ENCODE measurements at places on chromosomes 2 and 18. TPM values are rescaled to one million over a fixed set of nuclear protein-coding genes. Genes with fewer than 3 reads are reported as not detected.
A peak's percentile ranks its signal among the peaks of the same experiment; 100 is the strongest.

GALNT13 gene
- not detected for total RNA-seq

ASIC4 gene
- 0.22 TPM for total RNA-seq

GRCh38 chr2:55887901-55888624 lies 35.5 kb downstream of the EFEMP1 start:
- no peak for DNase-seq
- H3K27ac ChIP-seq = no peak overlapping the region
- H3K4me3 ChIP-seq = no peak overlapping the region
- H3K36me3 ChIP-seq = no peaks in the 10 kb centered on the region
- no peaks in the 10 kb centered on the region for H3K4me1 ChIP-seq

DNA sequence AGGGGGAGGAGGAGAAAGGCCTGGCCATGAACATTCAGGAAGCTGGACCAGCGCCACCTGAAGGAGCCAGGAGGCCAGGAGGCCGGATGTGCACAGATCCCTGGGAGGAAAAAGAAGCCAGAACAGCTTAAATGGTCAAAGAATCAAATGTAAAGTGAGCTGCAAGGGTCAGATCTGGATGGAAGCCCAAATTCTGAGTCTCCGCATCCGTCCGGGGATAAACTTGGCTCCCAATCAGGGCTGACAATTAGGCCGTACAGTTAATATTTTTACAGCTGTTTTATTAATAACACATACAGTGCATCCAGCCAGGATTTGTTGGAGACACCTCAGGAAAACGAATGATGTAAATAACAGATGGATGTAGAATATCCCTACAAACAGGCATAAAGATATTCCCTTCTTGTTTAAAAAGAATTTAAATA lies 495.1 kb upstream of the TCF4 start:
- no peak for DNase-seq
- H3K27ac ChIP-seq = no peak overlapping the region
- H3K4me1 ChIP-seq = no peaks in the 10 kb centered on the region

GRCh38 chr2:46268196-46268595 lies 29.0 kb upstream of the EPAS1 start:
- H3K36me3 ChIP-seq = no peaks in the 10 kb centered on the region
- H3K27ac ChIP-seq = no peak overlapping the region
- H3K4me1 ChIP-seq = no peaks in the 10 kb centered on the region
- DNase-seq = no peak

DNA sequence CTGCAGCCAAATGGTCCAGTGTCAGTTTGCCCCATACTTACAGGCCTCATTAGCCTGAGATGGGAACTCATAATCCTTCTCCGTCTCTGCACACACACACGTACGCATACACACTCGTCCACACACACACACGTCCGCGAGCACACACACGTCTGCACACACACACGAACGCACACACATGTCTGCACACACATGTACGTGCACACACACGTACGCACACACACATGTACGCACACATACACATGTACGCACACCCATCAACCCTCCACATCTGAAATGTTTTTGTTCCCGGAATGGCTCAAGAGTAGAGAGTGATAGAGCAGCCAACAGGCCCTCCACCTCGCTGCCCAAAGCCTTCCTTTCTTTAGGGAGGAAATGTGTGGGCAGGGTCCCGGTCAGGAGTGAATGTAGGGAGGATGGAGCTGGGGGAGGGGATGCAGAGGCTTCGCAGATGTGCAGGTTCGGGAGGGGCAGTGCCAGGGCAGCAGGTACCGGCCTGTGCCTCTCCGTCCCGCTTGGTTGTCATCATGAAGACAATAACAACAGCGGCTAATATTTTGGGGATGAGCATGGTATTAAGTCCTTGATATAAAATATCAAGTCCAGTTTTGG lies 52.7 kb downstream of the PTGR3 start:
- no peak overlapping the region for H3K4me3 ChIP-seq
- no peaks in the 10 kb centered on the region for H3K36me3 ChIP-seq
- DNase-seq = no peak
- no peak overlapping the region for H3K27ac ChIP-seq

DNA sequence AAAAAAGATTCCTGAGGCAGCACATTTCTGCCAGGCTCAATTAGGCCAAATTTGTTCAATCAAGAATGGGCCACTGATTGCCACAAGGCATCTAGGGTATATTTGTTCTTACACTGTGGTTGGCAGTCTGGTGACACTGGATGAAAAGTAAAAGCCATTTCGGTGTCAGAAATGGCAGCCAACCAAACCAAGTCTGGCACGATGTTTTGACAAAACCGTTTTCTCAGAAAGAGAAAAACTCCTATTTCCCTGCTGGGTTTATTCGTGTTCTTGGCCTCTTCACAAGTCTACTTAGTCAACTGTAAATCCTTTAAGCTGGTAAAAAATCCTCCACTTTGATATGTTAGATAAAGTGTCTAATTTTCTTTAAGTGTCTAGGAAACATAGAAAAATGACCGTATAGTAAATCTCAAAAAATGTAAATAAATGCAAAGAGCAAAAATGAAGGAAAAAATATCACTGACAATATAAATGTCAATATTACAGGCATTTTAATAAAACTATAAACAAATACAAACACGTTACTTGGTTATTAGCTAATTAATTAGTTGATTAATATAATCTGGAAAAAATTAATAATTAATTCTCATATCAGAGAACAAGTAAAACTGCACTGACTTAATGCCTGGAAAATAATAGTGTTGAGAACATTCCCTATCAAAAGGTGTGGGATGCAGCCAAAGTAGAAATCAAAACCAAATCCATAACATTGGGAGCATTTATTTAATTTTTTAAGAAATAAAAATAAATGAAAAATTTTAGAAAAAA lies 182.0 kb upstream of the ZNF804A start:
- no peaks in the 10 kb centered on the region for H3K4me1 ChIP-seq
- no peak overlapping the region for H3K27ac ChIP-seq
- no peak overlapping the region for H3K4me3 ChIP-seq

DNA sequence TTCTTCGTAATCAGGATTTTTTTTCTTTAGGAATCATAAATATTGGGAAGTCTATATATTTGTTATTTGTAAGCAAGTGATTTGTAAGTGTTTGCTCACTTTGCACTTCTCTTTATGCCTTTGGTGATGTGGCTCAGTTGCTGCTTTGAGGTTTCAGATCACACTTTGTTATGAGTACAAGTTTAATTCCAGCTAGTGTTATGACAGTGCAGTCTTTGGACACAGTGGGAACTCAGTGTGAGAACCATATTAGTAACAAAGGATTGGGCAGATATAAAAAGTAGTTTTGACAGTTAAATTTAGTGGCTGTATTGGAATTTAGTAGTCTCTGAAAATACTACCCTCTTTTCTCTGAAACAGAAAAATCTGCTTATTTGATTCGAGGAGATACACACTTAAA lies 67.7 kb downstream of the ABI2 start:
- no peak overlapping the region for H3K27ac ChIP-seq
- no peak overlapping the region for H3K4me3 ChIP-seq
- peaks cover 7% of the 10 kb centered on the region for H3K36me3 ChIP-seq
- DNase-seq = no peak

- no peak for DNase-seq
- H3K27ac ChIP-seq = no peak overlapping the region
- no peaks in the 10 kb centered on the region for H3K36me3 ChIP-seq
- H3K4me1 ChIP-seq = no peaks in the 10 kb centered on the region
- no peaks in the 10 kb centered on the region for H3K27me3 ChIP-seq
- no peak overlapping the region for H3K4me3 ChIP-seq
Observed at GRCh38 chr2:20103530-20103929, 52.1 kb upstream of the LAPTM4A start.

DNA sequence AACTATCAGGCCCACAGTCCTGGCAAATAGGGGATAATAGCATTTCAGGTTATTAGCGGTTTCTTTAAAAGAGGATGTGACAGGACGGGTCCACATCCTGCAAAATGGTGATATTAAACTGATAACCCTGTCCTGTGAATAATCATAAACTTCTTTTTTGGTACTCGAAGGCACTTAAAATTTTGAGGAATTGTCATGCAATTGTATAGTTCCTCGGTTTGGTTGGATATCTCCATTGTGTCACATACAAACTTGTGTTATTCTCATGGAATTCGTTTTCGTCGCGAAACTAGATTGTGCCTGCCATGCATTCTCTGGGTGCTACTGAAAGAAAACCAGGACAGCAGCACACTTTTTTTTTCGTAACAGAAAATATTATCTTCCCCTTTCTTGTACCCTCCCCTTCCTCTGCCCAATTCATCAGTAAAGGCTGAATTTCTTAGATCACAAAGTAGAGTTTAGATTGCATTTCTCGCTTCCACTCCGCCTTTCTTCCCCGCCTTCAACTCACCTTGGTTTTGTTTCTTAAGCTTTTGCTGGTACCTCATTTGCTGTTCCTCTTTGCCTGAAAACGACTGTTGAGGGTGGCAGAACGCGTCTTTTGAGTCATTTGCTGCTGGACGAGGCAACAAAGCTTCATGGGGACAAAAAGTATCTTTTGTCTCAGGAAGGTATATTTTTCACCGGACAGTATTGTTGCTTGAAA lies 1.3 kb downstream of the CERS6 start:
- no peak overlapping the region for H3K27ac ChIP-seq
- H3K27me3 ChIP-seq = no peaks in the 10 kb centered on the region
- DNase-seq = peak; percentile 10
- H3K36me3 ChIP-seq = no peaks in the 10 kb centered on the region
- peak overlapping the region; percentile 61 for H3K4me3 ChIP-seq

GRCh38 chr18:41858761-41859555 lies 96.1 kb upstream of the PIK3C3 start:
- DNase-seq = no peak
- H3K27me3 ChIP-seq = no peaks in the 10 kb centered on the region
- no peaks in the 10 kb centered on the region for H3K36me3 ChIP-seq
- H3K4me3 ChIP-seq = no peak overlapping the region
- H3K27ac ChIP-seq = no peak overlapping the region

DNA sequence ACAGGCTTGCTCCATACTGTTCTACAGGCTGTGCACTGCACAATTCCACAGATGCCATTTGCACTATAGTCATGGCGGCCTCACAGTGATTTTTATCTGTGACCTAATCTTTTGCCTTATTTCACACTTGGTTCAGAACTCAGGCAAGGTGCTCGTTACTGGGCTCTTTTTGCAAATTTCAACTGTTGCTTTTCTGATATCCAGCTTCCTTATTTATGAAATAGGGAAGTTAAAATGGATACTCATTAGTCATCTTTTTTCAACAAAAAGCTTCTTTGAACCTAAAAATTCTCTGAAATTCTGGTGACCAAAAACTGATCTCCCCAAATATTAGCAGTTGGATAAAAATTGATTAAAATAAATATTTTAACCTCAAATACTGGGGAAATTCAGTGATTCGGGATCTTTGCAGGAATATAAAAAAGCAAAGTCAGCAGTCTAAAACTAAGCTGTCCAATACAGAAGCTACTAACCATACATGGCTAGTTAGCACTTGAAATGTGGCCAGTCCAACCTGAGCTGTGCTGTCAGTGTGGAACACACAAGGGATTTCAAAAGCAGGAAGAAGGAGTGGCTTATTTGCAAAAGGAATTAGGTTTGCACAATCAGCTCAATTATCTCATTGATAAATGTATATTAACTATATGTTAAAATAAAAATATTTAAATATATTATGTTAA lies 134.4 kb downstream of the COL4A4 start:
- H3K36me3 ChIP-seq = no peaks in the 10 kb centered on the region
- no peak overlapping the region for H3K4me3 ChIP-seq
- no peak for DNase-seq
- H3K27ac ChIP-seq = no peak overlapping the region
- H3K4me1 ChIP-seq = no peaks in the 10 kb centered on the region

DNA sequence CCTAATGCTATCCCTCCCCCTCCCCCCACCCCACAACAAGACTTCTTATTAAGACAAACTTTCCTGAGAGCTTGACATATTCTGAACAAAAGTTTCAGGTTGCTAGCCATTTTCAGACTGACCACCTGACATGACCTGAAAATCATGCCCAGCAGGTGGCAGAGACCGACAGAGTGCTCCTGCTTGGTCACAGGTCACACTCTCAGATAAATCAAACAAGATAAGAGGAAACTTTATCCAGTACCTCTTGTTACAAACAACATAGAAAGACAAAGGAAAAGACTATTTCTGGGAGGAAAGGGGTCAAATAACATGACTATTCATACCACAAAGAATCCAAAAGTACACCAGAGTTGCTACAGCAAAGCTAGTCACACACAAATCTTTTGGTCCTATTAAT lies 107.4 kb downstream of the TMEM200C start:
- DNase-seq = no peak
- H3K36me3 ChIP-seq = no peaks in the 10 kb centered on the region

DNA sequence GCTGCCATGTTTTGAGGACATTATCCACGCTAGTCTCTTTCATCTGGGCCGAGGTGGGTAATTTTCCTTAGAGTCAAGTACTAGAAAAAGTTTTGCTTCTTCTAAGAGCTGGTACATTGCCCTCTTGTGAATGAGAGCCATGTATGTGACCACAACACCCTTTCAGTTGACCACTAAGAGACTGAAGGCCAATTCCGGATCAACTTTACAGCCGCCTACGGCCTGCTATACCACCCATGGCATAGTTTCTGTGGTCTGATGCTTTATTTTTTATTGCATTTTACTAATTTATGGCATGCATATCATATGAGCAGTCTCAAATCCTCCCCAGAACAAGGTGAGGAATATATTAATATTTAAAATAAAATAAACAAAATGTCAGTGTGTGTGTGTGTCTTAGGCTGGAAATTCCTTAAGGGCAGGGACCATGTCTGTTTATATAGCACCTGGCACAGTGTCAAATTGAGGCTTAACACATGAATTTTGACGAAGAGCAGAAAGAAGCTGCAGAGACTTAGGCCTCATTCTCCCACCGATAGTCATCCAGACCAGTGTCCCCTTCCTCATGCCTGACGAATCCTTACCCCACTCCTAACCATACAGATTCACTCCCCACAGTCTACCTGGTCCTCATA lies 35.4 kb downstream of the PSD4 start:
- no peak for DNase-seq
- H3K27ac ChIP-seq = no peak overlapping the region
- H3K4me3 ChIP-seq = no peak overlapping the region

DNA sequence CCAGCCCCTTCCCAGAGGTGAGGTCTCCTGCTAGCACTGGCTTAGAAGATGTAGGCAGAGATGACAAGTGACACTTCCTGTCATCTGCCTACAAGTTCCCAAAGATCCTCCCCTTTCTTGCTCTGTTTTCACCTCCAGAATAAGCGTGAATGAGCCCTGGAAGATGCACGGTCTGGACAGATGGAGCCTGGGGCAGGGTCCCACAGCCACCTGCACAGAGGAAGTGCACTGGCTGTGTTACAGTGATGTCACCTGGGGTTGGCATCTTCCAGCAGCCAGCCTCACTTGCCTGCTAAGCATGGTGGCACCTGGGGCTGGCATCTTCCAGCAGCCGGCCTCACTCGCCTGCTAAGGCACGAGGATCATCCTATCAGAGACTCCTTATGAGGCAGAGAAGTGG lies 32.3 kb downstream of the TMEM18 start:
- H3K4me1 ChIP-seq = no peaks in the 10 kb centered on the region
- no peak overlapping the region for H3K4me3 ChIP-seq
- H3K27me3 ChIP-seq = no peaks in the 10 kb centered on the region
- H3K36me3 ChIP-seq = no peaks in the 10 kb centered on the region

- no peaks in the 10 kb centered on the region for H3K4me1 ChIP-seq
- no peaks in the 10 kb centered on the region for H3K36me3 ChIP-seq
- H3K27ac ChIP-seq = no peak overlapping the region
- no peak overlapping the region for H3K4me3 ChIP-seq
Observed at GRCh38 chr2:48941908-48942307, 186.4 kb upstream of the LHCGR start.
